ENCODE measurements at places on chromosomes 6 and 20.

GRCh38 chr6:12566618-12567123, 149.9 kb upstream of the PHACTR1 start:
- DNase-seq = no peak

- DNase-seq = no peak
These were observed 38.1 kb downstream of the BICRAL start for GRCh38 chr6:42819803-42820511.

GRCh38 chr6:8229915-8230756, 127.8 kb upstream of the EEF1E1 start:
- no peak for DNase-seq

DNA sequence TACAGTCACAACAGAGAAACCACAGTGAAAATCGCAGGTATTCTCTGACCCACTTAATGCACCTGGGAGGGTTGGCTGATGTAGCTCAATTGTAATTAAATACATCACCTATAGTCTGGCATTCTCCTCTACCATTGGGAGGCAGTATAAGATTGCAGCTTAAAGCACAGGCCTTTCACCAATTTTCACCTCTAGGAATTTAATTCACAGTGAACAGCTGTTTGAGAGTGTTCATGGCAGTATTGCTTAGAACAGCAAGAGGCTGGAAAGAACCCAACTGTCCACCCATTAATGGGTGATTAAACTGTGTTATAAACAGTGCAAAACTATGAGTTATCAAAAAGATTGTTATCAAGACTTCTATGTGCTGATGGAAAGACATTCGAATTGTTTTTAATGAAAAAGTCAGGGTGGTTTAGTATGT, 2.0 kb downstream of the EDEM2 start:
- DNase-seq = peak; percentile 41

GRCh38 chr6:117344444-117345291, 79.3 kb downstream of the VGLL2 start:
- DNase-seq = no peak

DNA sequence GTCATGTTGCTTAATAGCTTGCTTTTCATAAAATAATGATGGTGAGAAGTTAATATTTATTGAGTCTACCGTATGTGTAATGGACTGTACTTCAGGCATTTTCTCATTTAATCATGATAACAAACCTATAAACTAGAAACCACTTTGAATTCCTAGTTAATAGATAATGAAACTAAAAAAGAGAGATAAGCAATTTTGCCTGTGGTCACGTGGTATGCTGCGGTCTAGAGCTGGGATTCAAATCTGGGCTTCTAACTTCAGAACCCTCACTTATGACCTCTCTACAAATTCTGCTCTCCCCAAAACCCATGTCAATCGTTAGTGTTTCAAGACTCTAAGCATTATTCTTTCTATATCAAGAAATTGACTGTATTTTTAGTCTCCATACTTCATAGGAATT, 700.7 kb downstream of the PRKN start:
- DNase-seq = no peak

DNA sequence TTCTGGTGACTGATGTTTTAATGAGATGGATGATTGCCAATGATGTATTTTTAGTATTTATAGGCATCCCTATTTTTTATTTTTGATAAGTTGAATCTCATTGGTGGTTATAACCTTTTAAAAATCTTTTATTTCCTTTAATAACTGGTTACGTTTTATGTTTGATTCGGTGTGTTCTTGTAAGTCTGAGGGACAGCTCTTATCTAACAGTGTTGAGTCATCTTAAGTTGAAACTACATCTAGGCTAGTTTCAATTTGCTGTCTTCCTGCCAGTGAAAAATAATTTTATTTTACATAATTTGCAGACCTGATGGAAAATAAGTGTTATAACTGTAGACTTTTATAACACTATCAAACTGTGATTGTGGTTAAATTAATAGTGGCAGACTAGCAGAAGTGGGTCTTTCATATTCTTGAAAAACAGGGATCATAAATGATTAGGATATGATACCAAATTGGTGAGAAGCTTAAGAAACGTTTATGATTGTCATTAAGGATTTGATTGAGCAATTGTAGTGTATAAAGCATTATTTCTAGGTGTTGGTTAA, 4.6 kb downstream of the AFDN start:
- no peak for DNase-seq

GRCh38 chr6:38638941-38639497, 710 bp downstream of the BTBD9 start:
- no peak for DNase-seq

DNA sequence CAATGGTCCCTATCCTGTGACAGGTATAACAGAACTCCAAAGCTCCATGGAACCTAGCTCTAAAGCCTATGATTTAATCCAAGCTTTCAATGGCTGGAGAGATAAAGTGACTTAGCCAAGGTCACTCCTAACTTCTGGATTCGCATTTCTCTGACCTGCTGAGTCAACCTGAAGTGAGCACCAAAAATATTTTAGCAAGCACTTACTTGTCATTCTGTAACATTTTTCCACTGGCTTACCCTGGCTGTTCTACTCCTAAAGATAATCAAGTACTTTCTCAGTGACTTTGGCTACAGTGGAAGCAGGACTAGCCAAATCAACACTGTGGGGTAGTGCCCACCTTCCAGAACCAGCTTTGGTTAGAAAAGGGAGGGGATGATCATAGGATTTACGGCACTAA, 188.3 kb downstream of the OGFRL1 start:
- DNase-seq = no peak

DNA sequence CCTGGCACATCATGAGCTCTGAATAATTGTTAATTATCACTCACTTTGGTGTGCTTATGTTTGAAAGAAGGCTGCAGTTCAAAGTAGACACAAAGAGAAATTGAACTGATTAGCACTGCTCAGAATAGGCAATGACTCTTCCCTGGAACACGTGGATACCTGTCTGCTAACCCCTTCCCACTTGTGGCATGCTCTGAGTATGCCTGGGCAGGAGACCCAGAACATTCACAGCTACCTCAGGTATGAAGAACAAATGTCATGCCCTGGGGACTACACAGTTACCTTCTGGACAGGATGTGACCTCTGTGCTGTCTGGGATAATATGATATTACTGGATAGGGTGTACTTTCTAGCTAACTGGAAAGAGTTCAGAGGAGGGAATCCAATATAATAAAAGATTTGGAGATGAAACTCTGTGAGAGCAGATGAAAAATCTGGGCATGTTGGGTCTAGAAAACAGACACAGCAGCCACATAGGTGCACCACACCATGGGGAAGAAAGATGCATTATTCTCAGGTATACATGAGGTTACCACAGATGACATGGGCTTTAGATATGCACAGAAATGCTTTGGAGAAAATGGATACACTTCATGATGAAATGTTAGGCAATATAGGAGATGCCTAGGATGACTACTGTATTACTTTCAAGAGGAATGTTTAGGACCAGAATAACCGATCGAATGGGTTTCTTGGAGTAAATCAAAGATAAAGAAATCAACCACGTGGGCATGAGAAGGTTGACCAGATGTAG, 324.2 kb upstream of the PREP start:
- peak; percentile 15 for DNase-seq

DNA sequence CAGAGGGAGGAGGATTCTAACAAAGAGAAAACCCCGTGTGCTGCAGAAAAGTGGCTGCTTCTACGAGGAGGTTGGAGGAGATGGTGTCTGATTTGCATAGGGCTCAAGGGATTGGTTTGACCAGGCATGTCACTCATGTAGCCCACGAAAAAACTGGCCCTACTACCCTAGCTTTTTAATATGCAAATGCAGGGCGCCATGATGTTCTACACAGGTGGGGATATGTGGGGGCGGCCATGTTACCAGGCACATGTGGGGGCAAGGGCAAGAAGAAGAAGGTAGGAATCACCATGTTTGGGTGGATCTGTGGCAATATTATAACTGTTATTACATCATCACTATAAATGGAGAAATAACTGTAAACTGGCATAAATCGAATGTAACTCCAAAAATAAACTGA, 9.9 kb downstream of the KIAA1755 start:
- DNase-seq = no peak

DNA sequence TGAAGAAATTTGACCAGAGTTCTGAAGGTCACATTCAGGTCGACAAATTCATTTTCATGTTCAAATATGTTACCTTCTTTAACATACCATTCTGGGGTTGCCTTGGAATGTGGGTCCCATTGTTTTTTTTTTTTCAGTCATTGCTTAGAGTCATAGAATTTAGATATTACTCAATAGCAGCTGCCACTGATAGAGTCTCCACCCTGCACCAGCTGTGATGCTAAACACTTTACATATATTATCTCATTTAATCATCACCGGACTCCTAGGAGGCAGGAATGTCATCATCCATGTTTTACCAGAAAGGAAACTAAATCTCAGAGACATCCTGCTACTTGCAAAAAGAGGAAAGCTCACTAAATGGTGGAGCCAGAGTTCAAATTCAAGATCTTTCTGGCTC, 204.7 kb downstream of the ESR1 start:
- no peak for DNase-seq

DNA sequence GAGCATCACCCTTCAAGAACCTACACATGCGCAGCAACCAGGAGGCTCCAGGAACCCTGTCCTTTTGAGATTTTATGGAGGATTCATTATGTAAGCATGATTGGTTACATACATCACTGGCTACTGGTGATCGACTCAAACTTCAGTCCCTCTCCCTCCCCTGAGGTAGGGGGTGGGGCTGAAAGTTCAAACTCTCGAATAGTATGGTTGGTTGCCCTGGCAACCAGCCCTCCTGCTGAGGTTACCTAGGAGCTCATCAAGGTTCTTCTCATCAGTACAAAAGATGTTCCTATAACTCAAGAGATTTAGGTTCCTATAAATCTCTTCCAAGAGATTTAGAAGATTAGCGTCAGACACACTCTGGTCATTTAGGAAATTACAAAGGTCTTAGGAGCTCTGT, 21.9 kb upstream of the ZSCAN9 start:
- DNase-seq = no peak

DNA sequence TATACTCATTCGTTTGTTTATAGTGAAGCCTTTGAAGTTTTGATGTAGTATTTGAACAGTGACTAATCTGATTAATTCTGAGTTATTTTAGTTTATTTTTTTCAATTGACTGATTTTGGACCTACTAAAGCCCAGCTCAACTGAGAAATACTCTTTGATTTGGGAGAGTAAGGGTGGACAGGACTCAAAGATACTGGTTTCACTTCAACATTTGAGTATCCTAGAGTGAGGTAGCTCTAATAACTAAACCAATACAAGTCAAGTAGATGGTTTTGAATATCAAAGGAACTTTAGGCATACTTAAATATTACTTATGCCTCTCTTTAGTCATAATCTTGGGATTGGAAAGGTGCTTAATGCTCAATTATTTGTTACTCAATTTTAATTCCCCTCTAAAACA, 65.6 kb downstream of the ZNF292 start:
- DNase-seq = no peak

DNA sequence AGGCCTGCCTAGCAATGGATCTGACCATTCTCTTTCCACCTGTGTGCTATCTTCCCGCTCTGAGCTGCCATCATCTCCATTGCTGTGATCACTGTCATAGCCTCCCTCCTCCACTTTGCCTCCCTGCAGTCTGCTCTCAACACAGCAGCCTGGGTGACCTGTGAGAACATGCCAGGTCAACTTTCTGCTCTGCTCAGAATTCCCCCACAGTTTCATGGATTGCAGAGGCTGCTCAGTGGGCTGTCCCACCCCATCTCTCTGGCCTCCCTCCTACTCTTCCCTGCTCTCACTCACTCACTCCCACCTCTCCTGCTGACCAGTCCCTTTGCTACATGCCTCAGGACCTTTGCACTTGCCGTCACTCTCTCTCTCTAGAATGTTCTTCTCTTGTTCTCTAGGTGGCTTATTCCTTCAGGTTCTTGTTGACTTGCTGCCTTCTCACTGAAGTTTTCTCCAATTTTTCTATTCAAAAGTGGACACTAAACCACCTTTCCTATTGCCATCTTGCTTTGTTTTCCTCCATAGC, 159.9 kb downstream of the CD83 start:
- no peak for DNase-seq

GRCh38 chr6:101537753-101538316, 144.3 kb downstream of the GRIK2 start:
- no peak for DNase-seq

DNA sequence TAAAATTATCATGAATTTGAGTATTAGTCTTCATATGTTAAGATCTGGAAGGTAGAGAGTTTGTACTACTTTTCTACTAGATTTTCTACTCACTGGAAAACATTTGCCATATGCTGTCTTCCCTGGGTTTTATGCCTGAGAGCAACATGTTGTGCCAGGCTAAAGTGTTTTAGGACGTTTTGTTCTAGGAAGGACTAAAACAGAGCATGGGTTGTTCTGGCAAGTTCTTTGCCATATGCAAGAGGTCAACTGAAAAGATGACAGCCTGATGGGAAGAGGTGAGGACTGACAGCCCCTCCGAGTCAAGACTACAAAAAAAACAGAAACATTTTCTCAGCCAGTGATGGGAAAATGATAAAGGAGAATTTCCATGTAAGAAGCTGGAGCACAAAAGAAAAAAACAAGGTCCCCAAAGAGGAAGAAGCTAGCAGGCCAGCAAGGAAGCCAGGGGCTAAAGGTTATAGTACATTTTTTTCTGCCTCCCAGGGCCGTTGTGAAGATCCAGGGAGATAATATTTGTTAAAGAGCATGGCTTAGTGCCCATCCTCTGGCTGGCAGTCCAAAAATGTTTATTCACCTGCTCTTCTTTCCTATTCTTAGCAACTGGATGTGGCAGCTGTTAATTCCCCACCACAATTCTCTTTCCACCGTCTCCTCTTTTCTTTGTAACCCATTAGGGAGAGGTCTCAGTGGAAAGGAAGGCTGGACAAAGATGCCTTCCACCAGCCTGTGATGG, 7.8 kb downstream of the SCGN start:
- no peak for DNase-seq

- DNase-seq = no peak
These were observed 646 bp upstream of the CPNE5 start for GRCh38 chr6:36839749-36840431.

- no peak for DNase-seq
These were observed 911.4 kb upstream of the FLRT3 start for GRCh38 chr20:15248618-15249395.

DNA sequence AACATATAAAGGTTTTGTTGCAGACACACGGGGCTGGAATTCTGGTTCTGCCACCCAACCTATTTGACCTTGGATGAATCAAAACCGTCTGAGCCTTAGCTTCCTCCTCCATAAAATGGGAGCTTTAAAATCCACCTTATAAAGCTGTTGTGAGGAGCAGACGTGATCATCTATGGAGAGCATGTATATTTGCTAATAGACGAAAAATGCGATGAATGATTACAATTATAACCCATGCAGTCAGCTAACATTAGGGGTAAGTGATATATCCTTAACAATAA, 586 bp upstream of the NUP153 start:
- DNase-seq = no peak

GRCh38 chr6:112466373-112467151, 119.4 kb downstream of the RFPL4B start:
- DNase-seq = no peak

- no peak for DNase-seq
These were observed 157.1 kb downstream of the AKAP7 start for GRCh38 chr6:131292145-131292938.

- no peak for DNase-seq
These were observed 74.1 kb downstream of the TPBG start for GRCh38 chr6:82437701-82438100.
